ENCODE measurements at places on chromosomes 3 and 15. TPM values are rescaled to one million over a fixed set of nuclear protein-coding genes. Genes with fewer than 3 reads are reported as not detected.
A peak's percentile ranks its signal among the peaks of the same experiment; 100 is the strongest.

Gene ITIH3
- not detected for polyA plus RNA-seq

Gene DNAH1
- 1.9 TPM for polyA plus RNA-seq

Gene SSUH2
- polyA plus RNA-seq, result 0.62 TPM

Gene CCDC54
- polyA plus RNA-seq, result not detected

Gene GABRG3
- 0.17 TPM for polyA plus RNA-seq

Gene ZNF501
- polyA plus RNA-seq, result 1.4 TPM

Gene TRPM1
- 0.05 TPM for polyA plus RNA-seq

Gene GPR87
- 0.06 TPM for polyA plus RNA-seq

Gene RPN1
- polyA plus RNA-seq, result 130 TPM

Gene CCDC191
- polyA plus RNA-seq, result 0.65 TPM

Gene XYLB
- polyA plus RNA-seq, result 2.8 TPM

Gene SLC22A13
- polyA plus RNA-seq, result 0.06 TPM

GRCh38 chr15:96330064-96330449, 443 bp upstream of the NR2F2 start:
- DNase-seq, result peak; percentile 81

DNA sequence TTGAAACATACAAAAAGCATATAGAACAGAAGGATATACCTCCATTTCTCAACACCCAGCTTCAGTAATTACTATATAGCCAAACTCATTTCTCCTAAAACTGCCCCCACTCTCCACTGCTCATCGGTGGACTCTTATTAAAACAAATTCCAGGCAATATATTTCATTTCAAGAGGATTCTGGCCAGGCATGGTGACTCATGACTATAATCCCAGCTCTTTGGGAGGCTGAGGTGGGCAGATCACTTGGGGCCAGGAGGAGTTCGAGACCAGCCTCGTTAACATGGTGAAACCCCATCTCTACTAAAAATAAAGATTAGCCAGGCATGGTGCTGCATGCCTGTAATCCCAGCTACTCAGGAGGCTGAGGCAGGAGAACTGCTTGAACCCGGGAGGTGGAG, 40.9 kb downstream of the SNX4 start:
- no peak for DNase-seq

GRCh38 chr15:73755946-73756345, 2.8 kb upstream of the INSYN1 start:
- no peak for DNase-seq

GRCh38 chr3:71497367-71497897, 86.1 kb downstream of the FOXP1 start:
- DNase-seq, result peak; percentile 23

- DNase-seq, result no peak
These were observed 23.5 kb downstream of the KCNH8 start for GRCh38 chr3:19171794-19172193.

DNA sequence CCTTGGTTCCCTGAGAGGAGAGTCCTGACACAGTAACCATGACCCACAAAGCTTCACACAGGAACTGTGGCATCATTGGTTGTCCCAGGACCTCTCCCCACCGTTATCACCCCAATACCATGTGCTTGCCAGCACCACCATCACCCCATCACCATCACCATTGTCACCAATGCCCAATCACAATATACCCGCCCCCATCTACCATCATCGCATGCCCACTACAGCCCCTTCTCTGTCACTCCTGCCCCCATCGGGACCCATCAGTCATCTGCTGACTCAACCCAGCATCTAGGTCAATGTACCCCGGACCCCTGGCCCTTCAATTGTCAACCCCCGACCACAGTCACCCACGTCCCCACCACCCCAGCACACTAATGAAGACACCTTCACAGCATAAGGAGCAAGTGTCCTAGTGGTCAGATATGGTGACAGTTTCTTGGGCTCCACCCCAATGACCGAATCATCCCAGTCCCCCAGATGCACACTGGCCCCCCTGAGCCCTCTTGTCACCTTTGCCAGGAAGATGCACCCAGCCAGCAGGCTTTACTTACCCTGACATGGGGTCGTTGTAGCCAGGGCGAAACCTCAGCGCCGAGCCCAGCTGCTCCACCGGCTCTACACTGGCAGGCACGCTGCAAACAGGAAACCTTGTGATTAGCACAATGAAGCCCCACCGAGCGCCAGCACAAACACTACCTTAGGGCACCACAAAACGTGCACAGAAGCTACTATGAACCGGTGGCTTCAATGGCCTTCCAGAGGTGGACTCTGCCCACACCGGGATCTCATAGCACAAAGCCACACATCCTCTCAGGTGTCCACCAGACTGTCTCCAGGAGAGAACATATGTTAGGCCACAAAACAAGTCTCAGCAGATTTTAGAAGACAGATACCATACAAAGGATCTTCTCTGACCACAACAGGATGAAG, 25.1 kb downstream of the SHISA5 start:
- no peak for DNase-seq

GRCh38 chr15:99154271-99154670, 49.4 kb downstream of the SYNM start:
- no peak for DNase-seq

DNA sequence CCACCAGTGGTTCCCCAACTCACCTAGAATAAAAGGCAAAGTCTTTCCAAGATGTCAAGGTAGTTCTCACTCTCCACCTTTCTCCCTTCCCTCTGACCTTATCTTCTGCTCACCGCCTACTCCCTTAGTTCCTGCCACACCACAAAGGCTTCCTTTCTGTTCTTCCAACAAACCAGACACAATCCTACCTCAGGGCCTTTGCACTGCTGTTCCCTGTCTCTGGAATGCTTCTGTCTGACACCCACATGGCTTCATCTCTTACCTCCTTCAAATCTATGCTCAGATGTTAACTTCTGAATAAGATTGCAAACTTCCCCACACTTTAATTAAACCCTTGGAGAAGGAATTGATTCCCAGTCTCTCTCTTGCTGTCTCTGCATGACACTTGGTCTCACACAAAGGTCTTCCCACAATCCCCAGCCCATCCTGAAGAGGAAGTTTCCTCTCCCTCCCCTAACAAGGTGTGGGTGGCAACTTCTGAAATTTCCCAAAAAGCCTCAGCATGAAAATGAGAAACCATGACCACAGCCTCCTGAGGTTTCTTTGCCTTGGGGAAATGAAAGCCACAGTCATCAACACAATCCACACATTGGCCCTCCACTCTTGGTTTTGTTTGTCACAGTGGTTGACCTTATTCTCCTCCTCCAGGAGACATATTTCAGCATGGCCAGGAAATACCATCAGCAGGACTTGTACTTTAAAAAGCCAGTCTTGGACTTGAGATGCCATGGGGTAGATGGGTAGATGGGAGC, 3.0 kb upstream of the RYK start:
- no peak for DNase-seq

GRCh38 chr3:58973796-58974195, 76.0 kb downstream of the CFAP20DC start:
- DNase-seq, result no peak

GRCh38 chr3:172074586-172074985, 35.2 kb downstream of the FNDC3B start:
- no peak for DNase-seq

GRCh38 chr3:144744473-144744872, 772.9 kb downstream of the DIPK2A start:
- DNase-seq, result no peak

DNA sequence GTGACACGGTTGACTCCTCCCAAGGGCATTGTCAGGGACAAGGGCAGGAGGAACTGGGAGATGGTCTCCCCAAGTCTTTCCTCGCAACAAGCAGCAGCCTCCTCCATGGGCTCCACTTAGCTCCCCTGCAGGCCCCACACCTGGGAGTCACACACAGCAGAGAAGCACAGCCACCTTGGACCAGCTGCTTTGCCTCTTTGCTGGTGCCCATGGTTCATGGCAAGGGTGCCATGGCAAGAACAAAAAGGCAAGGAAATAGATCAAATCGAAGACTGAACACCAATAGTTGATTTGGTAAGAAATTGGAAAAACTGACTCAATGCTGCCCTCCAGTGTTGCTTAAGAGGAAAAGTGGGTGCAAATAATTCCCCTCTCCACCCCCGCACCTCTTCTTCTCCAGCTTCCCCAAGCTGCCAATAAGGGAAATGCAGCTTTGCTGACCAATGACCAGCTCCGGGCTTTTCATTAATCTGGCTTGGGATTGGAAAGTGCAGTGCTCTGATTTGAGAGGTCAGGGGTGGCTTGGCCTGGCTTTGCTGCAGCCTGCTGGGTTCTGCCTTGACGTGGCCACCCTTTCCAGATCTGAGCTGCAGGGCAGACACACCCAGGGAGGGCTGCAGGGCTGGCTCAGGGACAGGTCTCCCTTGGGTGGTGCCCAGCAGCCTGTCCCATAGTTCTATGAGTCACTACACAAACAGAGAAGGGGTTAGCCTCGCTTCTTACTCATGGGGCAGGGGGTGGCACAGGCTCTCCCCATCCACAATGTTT, 162.0 kb downstream of the KLF13 start:
- peak; percentile 66 for DNase-seq

- DNase-seq, result no peak
These were observed 53.2 kb upstream of the CDV3 start for GRCh38 chr3:133520286-133520685.

GRCh38 chr15:93603550-93603949, 514.5 kb upstream of the RGMA start:
- no peak for DNase-seq

DNA sequence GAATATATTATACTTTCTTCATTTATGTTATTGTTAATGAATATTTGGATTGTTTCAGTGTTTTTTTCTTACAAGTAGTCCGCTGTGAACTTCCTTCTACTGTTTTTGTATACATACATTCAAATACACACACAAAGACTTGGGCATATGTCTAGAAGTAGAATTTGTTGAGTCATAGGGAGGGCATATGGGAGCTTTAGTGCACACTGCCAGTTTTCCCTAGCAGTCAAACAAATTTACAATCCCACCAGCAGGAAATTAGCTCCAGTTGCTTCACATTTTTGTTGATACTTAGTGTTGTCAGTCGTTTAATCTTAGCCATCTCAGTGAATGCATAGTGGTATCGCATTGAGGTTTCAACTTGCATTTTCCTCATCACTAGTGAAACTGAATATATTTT, 492.3 kb downstream of the DIPK2A start:
- no peak for DNase-seq

DNA sequence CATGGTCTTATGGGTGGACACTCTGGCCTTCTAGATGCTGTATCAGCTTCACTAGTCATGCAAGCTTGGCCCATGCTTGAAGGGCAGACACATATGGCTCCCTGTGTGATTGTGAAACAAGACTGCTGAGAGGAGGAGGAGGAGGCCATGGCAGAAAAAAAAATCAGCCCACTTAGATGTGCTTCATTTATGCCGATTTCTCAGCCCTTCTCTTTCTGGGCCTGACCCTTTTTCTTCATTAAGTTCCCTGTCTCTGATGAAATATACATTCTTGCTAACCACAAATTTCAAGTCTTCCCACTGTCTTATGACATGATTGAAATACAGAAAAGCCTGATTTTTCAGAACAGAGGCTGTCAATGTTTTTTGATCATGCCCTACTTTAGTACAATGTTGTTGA, 213.0 kb upstream of the FEZF2 start:
- DNase-seq, result no peak

GRCh38 chr3:1230920-1231319, 138.1 kb downstream of the CNTN6 start:
- no peak for DNase-seq

- no peak for DNase-seq
These were observed 23.7 kb downstream of the ESYT3 start for GRCh38 chr3:138457863-138458735.

GRCh38 chr3:36379872-36380220, 458 bp upstream of the STAC start:
- DNase-seq, result no peak

- no peak for DNase-seq
These were observed 70.9 kb upstream of the ALDH1A3 start for GRCh38 chr15:100808691-100809090.

DNA sequence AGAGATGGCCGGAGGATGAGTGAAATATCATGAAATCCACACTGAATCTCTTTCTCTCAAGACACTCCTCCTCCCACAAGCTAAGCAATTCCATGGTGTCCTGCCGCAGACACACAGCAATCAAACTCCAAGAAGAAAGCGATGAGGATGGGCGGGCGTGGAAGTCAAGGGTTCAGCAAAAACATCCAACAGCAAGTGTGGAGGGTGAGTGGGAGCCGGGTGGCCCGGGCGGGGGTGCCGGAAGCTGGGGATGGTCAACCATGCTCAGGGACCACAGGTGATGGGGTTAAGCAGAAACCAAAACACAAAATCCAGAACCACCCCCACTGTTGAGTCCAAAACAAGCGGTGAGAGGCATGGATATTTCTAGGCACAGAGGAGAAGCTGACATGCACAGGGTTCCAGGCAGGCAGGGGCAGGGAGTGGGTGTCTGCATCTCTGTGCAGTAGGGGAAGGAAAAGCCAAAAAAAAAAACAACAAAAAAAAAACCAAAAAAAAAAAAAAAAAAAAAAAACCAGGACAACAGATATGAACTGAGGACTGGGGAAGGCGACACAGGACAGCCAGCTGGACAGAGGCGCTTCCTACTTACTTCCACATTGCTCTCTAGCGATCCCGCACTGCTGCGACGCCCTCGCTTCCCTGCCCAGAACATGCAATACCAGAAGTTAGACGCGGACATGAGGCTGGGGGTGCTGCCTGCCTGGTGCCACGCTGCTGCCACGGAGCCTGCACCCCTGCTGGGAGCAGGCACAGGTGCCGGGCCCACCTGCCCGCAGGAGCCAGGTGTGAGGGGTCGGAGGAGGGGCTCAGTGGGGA, 61.0 kb upstream of the RPL32 start:
- no peak for DNase-seq

GRCh38 chr3:52438579-52439425, 6.1 kb downstream of the SEMA3G start:
- DNase-seq, result no peak

DNA sequence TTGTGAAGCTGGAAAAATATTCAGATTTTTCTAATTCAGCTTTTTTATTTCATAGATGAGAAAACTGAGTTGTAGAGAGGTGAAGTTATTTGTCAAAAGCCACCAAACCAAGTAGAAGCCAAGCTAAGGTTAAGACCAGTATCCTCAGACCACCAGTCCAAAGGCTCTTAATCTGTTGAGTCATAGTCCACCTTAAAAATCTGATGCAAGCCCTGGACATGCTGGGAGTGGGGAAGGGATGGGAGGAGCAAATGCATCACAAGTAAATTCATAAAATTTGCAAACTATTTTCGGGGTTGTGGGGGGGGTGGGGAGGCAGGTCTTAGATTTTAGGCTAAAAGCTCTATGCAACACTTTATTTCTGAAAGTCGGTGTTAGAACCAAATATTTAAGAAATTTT, 307.7 kb upstream of the SEMA6D start:
- no peak for DNase-seq

GRCh38 chr3:126245811-126246727, 65.7 kb upstream of the ALDH1L1 start:
- no peak for DNase-seq

GRCh38 chr3:127726894-127727293, 54.1 kb downstream of the ABTB1 start:
- no peak for DNase-seq

GRCh38 chr3:182405759-182406158, 387.5 kb upstream of the ATP11B start:
- no peak for DNase-seq

All from H1 (cell line).